ENCODE measurements at places on chromosomes 11 and 22. TPM values are rescaled to one million over a fixed set of nuclear protein-coding genes. Genes with fewer than 3 reads are reported as not detected.
A peak's percentile ranks its signal among the peaks of the same experiment; 100 is the strongest.

- no peak for DNase-seq
Measured at GRCh38 chr11:44192462-44193100, 97.1 kb downstream of the EXT2 start.

- DNase-seq = peak; percentile 84
Measured at GRCh38 chr11:76152086-76152681, 54.1 kb downstream of the WNT11 start.

Gene TMEM191B
- not detected for total RNA-seq

Gene RAB30
- 8.9 TPM for total RNA-seq

Gene NTM
- under 0.01 TPM for total RNA-seq

DNA sequence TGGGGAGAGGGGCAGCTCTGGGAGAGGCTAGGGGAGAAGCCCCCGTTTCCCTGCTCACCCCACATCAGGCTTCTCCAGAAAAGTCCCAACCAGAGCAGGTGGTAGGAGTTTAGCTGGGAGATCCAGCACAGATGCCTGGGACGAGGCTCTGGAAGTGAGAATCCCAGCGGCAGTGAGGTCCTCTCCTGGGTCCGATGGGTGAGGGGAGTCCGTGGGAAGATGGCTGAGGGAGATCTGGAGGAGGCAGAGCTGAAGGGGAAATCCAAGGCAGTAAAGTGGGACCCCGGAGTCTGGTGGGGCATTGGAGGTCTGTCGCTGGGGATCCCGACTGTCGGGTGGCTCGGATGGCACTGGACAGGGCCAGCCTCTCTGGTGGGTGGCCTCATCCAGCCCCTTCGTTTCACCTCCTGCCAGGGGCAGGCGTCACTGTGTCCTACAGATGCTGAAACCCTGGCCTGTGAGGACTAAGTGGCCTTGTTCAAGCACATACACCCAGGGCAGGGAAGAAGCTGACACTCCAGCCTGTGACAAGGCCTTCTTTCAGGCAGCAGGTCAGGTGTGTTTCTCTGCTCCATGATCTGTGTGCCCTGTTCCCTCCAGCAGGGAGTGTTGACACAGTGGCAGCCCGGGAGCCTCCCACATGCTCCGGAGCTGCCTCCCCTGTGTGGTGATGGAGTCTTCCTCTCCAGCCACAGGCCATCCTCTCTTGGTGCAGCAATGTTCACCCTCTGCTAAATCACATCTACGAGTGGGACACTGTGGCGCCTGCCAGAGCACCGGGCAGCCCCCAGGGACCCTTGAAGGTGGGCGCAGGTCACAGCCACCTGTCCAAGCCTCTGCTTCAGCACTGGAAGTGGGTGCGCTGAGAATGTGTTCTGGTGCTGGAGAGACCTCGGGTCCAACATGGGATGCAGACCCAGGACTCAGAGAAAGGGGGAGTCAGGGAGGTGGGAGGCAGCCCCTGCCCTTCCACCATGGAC, 850.8 kb downstream of the BRD1 start:
- DNase-seq = no peak

- DNase-seq = no peak
Measured at GRCh38 chr11:104556606-104557301, 341.5 kb downstream of the CASP12 start.

Gene MB
- not detected for total RNA-seq

- DNase-seq = no peak
Measured at GRCh38 chr11:126410649-126411048, 55.2 kb downstream of the ST3GAL4 start.

Gene PLEKHA7
- total RNA-seq = 1.1 TPM

DNA sequence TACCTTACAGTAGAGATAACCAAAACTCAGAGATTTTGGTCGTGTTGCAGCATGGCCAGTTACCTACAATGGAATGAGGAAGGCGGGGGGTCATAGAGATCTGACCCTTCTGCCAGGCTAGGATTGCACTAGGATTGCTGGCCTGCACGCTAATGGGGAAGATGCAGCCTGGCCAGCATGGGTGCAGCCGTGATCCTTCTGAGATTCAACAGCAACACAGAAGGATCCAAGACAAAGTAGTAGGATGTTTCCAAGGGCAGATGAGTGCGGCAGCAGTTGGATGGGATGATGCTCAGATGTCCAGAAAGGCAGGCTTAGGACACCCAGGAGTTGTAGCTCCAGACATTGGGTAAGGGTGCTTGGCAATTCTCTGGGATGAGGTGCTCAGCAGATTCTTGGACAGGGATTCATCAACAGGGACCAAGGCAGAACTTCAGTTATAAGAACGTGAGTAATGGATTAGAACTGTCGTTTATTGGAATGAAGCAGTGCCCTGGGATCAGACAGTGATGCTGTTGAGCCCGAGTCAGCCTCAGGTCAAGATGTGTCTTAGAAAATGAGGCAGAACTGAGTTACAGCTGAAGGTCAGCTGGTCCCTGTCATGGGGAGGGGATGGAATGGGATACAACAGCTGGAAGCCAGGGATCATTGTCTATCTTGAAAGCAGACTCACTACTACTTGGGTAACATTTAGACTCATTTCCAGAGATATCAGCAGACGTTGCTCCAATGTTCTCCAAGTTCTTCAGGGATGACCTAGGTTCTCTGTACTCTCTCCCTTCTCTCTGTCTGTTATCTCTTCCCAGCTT, 71.0 kb downstream of the PARVA start:
- DNase-seq = no peak

All from lung microvascular endothelial cell (primary cell).